ENCODE measurements at places on chromosomes 4 and X. TPM values are rescaled to one million over a fixed set of nuclear protein-coding genes. Genes with fewer than 3 reads are reported as not detected.

GRCh38 chr4:168535689-168536088 lies 38.8 kb downstream of the PALLD start:
- DNase-seq = no peak

DNA sequence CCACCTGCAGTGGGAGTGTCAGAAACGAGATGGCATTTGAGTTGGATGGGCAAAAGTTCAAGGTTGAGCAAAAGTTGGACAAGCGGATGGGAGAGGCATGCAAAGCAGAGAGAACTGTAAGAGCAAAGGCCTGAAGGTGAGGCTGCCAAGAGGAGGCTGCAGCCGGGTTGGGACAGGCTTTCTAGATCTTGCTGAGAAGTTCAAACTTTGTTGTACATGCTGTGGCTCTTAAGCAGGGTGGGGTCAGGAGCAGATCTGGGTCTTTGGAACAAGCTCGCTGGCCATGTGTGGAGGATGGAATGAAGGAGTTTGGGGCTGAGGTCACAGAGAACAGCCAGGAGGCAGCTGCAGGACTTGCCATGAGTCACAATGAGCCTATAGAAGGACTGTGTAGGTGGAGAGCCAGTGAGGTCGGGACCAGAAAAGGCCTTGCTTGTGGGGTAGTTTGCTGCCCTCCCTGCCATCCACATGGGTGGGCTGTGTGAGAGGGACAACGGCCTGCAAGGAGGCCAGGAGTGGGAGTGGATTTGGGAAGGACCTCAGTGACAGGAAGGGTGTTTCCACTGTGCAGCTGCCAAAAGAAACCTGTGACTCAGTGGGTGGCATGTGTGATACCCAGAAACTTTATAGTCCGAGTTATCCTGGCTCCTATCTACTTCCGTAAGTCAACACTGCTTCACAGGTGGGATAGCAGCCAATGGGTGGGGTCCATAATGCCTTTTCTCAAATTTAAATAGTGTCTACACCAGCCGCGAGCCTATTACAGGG lies 210.4 kb downstream of the MID1IP1 start:
- DNase-seq = no peak

DNA sequence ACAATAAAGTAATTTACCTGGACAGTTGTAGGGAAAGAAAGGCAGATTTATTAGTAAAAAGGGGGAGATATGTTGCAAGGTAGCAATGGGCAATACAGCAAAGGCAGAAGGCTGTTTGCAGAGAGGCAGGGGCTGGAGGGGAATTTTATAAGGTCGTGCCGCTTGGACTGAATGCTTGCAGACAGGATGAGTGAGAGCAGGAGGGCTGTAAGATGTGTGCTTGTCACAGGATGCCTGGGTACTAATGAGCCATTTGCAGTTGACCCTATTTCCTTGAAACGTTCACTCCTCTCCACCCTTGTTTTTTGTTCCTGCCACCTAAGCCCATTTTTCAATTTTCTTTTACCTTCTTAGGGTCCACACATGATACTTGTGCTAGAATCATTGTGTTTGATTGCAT lies 214.7 kb downstream of the TRAM1L1 start:
- no peak for DNase-seq

DNA sequence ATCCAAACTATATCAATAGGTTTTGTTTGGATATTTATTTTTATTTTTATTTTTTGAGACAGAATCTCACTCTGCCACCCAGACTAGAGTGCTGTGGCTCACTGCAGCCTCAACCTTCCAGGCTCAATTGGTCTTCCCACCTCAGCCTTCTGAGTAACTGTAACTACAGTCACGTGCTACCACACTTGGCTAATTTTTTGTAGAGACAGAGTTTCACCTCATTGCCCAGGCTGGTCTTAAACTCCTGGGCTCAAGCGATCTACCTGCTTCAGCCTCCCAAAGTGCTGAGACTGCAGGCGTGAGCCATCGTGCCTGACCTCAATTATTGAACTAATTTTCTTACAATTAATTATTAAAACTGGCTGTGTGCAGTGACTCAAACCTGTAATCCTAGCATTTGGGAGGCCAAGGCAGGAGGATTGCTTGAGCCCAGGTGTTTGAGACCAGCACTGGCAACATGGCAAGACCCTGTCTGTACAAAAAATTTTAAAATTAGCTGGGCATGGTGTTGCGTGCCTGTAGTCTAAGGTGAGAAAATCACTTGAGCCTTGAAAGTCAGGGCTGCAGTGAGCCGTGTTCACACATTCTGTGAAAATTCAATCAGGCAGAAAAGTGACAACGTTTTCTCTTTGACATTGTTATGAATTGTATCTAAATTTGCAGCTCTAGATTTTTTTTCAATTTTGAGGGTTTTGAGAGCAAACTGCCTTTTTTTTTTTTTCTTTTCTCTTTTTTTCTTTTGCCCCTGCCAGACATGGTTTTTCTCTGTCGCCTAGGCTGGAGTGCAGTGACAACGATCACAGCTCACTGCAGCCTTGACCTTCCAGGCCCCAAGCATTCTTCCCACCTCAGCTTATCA lies 66.0 kb downstream of the UBE2K start:
- no peak for DNase-seq

GRCh38 chr4:26763063-26763462 lies 97.6 kb upstream of the STIM2 start:
- DNase-seq = no peak

DNA sequence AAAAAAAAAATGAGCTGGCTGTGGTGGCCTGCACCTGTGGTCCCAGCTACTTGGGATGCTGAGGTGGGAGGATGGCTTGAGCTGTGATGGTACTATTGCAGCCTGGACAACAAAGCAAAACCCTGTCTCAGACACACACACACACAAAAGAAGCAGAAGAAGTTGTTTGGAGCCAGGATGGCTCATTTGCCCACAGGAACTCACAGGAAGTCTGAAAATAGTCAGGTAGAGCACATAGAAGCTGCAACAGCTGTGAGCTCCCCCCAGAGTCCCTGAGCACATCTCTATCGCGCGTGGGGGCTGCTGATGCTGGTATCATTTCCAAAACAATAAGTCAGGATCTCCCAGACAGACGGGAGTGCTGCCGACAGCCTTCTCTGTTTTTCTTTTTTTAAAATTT lies 13.4 kb upstream of the DHRSX start:
- no peak for DNase-seq

GRCh38 chr4:101018836-101019235 lies 328.5 kb downstream of the PPP3CA start:
- DNase-seq = no peak

- DNase-seq = no peak
These were observed 98.3 kb downstream of the BMPR1B start for GRCh38 chr4:94856030-94856429.

DNA sequence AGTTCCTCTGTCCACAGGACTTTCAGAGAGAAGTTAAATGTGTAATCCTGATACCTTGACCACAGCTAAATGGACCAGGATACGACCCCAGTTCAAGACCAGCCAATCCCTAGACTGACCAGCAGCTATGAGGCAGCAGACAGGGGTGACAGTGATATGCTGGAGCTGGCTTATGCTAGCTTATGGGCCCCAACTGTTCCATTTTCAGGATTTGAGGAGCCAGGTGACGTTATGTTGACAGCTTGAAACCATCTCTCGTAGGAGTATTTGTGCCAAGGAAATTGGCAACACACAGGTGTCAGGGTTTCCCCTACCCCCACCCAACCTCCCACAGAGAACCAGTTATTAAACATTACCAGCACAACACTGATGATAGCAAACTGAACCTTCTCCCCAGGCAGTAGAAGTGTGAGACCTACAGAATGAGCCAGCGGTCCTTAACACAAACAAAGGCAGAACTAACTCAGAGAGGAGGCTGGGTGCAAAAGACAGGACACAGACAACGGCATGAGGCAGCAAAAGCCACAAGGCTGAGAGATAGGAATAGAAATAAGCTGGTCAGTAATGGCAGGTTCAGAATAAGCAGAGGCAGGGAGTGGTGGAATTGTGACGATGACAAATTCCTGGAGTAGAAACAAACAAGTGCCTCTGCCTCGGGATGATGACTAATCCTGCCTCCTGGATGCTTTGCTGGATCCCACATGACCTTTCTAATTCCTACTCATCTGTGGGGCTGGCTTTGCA lies 85.6 kb upstream of the CPEB2 start:
- DNase-seq = no peak

GRCh38 chrX:134146493-134146892 lies 90.5 kb upstream of the CCDC160 start:
- no peak for DNase-seq

Gene CSN3
- not detected for total RNA-seq

Gene ATOH1
- total RNA-seq = not detected

Gene POLA1
- 4.7 TPM for total RNA-seq

Gene ARHGAP36
- not detected for total RNA-seq

Gene GALNT7
- 4.6 TPM for total RNA-seq

Gene MMAA
- 7.2 TPM for total RNA-seq

Gene ANOS1
- total RNA-seq = not detected

Gene HHIP
- total RNA-seq = not detected

Gene RBMXL3
- total RNA-seq = not detected
